GM13977 (cell line): ENCODE measurements at places on chromosomes 4 and X.

DNA sequence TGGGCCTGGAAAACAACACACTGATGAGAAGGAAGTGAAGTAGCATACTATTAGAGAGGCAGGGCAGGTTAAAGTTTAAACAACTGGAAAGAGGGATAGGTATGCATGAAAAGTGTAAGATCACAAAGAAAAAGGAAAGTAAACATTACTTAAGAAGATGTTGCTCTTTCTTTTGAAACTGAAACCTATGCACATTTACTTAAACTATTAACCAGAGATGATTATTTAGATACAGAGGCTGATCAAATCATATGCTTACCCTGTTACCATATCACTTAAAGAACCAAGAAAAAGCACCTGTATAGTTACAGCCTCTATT, 37.8 kb downstream of the NAP1L5 start:
- no peak for DNase-seq

DNA sequence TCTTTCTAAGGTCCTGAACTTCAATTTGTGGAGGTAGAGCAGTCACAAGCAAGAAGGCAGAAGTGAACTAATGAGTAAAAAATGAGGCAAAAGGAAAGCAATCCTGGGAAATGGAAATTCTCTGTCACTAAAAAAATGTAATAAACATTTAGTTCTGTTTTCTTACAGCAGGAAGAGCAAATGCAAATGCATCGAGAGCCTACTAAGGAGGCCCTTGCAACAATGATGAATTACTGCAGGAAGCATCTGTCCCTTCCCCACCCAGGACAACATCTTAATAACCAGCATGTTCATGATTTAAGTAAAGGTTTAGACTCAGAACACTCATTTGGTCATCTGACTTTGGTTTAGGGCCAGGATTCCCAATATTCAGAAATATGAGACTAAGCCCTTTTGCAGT, 341.4 kb upstream of the NOCT start:
- no peak for DNase-seq

- no peak for DNase-seq
Measured at GRCh38 chr4:130712038-130712437, 1616.1 kb downstream of the C4orf33 start.

DNA sequence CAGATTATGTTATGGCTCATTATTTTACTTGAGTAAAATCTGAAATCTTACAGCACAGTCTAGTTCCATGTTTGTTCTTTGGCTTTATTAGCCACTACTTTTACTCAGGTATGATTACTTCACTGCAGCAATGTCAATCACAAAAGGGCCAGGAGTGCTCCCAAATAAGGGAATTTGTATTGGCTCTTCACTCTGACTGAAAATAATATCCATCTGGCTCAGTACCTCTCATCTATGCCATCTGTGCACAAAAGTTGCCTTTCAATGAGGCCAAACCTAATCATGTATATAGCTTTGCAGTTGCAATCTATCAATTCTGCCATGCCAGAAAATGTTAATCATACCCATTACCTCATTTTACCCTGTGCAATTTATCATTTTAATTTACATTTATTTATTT, 161.1 kb downstream of the TECRL start:
- no peak for DNase-seq

DNA sequence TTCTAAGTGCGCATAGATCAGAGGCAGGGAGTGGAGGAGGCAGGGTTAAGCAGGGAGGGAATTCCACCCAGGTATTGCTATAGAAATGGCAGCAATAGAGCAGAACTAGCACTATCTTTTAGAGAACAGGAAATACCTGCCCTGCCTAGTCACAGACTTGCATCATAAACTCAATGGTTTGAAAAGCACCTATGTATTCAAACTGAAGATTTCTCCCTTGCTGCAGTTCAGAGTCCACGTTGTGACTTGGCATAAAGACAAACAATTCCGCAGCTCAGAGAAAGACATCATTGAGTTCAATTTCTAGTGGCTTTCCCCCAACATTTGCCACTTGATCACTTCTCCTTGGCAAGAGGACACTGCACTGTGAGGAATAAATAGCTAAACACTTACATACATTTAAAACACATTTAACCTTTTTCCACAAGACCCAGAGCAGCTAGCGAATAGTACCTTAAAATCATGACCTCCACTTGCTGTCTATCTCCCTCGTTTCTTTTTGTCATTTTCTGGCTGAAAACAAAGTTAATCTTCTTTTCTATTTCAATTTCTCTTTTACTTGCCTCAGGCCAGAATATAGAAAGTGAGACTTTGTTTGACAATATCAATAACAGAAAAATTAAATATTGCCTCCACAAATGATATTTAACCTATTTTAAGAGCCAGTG, 42.4 kb downstream of the SLC7A11 start:
- no peak for DNase-seq

DNA sequence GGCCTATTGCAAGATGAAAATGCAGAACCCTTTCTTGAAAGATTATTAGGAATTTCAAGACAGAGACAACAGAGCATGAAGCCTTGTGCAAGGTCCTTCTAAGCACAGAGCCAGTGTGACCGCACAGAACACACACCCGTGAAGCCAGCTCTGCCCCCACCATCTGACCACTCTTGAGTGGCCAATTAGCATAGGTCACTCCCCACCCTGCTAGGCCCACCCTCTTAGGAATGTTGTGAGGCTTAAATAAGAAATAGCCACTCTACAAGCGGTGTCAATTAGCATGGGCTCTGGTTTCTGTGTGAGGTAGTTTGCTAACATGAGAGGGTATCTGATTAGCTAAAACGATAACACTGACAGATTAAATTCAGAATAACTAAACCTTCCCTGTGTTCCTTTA, 152.9 kb downstream of the PTTG2 start:
- no peak for DNase-seq

GRCh38 chrX:50154429-50154828, 46.4 kb downstream of the AKAP4 start:
- DNase-seq: no peak
